Mononuclear cell (primary cell): ENCODE measurements at places on chromosomes 2 and 18. TPM values are rescaled to one million over a fixed set of nuclear protein-coding genes. Genes with fewer than 3 reads are reported as not detected.

DCC gene
- under 0.01 TPM for total RNA-seq

RAPGEF4 gene
- 2.4 TPM for total RNA-seq

CRYBA2 gene
- total RNA-seq, result not detected

ATAD2B gene
- total RNA-seq, result 55.2 TPM

NYAP2 gene
- total RNA-seq, result 0.10 TPM

SUPT7L gene
- 75.5 TPM for total RNA-seq

REG1B gene
- total RNA-seq, result not detected

LINC00305 gene
- total RNA-seq, result not detected
